ENCODE measurements at places on chromosomes 7 and 10. TPM values are rescaled to one million over a fixed set of nuclear protein-coding genes. Genes with fewer than 3 reads are reported as not detected.

DNA sequence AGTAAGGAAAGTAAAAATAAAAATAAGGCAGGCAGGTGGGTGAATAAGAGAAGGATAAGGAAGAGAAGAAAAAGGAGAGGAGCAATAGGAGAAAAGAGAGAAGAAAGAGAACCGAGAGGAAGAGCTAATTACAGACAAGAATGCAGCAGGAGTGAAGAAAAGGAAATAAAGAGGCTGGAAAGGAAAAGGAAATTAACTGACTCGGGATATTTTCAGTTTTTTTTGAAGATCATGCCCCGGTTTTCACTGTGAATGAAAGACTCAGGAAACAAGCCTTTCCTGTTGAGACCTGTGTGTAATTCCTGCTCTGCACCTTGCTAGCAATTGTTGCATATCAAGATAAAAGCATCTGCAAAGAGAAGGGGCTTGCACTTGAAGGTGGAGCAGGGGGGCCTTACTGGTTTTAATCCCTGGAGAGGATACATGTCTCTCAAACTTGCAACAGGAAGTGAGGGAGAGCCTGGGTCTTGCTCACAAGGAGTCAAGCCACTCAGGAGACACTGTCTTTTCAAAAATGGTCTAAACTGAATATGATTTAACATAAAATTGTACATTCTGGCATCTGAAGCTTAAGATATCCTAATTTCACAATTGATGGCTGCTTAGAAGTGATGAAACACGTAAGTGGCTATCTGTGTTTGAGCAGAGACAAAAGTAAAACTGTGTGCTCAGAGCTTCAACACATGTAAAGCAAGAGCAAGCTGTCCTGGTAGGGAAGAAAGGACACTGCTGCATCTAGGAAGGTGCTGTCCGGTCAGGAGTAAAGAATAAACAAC, 157.6 kb downstream of the FAM107B start:
- H3K27me3 ChIP-seq = no peaks in the 10 kb centered on the region
- no peaks in the 10 kb centered on the region for H3K36me3 ChIP-seq
- no peak for DNase-seq
- no peak overlapping the region for H3K27ac ChIP-seq
- H3K4me1 ChIP-seq = peaks cover 15% of the 10 kb centered on the region

GRCh38 chr7:115224922-115225321, 303.0 kb downstream of the MDFIC start:
- H3K36me3 ChIP-seq = no peaks in the 10 kb centered on the region
- no peak overlapping the region for H3K27ac ChIP-seq
- H3K4me3 ChIP-seq = no peak overlapping the region
- DNase-seq = no peak

DNA sequence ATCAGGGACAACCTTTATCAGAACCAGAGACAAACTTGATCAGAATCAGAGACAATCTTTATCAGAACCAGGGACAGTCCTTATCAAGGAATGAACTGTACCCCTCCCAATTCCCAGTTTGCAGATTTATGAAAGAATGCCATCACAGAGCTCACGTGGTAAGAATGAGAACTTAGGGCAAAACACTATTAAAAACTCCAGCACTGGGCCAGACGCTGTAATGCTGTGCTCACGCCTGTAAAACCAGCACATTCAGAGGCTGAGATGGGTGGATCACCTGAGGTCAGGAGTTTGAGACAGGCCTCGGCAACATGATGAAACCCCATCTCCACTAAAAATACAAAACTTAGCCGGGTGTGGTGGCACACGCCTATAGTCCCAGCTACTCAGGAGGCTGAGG, 85.1 kb upstream of the TNRC18 start:
- peaks cover 12% of the 10 kb centered on the region for H3K36me3 ChIP-seq
- H3K4me3 ChIP-seq = no peak overlapping the region
- no peak overlapping the region for H3K27ac ChIP-seq
- H3K27me3 ChIP-seq = no peaks in the 10 kb centered on the region
- H3K4me1 ChIP-seq = peaks cover 18% of the 10 kb centered on the region

Gene FAM25A
- polyA plus RNA-seq = 27.6 TPM

Gene PAPOLB
- not detected for polyA plus RNA-seq

Data from keratinocyte (primary cell).